ENCODE measurements at places on chromosomes 3 and 15. TPM values are rescaled to one million over a fixed set of nuclear protein-coding genes. Genes with fewer than 3 reads are reported as not detected.

GRCh38 chr3:127390365-127391025 is 102.6 kb upstream of the PRR20G start:
- DNase-seq = no peak

GRCh38 chr15:52804526-52805081 is 14.5 kb upstream of the ONECUT1 start:
- DNase-seq = no peak

- no peak for DNase-seq
Measured at GRCh38 chr3:127440384-127440783, 150.1 kb downstream of the TPRA1 start.

- no peak for DNase-seq
Measured at GRCh38 chr15:70320077-70320476, 222.4 kb upstream of the TLE3 start.

Gene PAK6
- total RNA-seq = not detected

DNA sequence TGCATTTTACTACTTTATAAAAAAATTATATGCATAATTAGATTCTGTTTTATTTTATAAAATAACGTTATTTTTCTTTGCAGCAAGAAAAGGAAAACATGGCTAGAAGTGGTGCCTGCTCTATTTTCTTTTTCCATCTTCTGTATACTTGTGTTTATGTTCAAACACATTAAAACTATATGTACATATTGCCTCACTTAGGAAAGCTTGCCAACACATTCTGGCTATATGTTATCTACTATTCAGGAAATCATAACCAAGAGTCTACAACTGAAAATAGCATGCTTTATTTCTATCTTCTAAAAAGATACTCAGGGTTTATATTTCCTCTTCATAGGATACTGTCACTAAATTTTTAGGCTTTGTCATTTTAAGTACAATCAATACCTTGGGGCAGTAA is 90.2 kb upstream of the KCNMB2 start:
- no peak for DNase-seq

Measured in IMR-90 (cell line).